ENCODE measurements at places on chromosomes 3 and 15.

DNA sequence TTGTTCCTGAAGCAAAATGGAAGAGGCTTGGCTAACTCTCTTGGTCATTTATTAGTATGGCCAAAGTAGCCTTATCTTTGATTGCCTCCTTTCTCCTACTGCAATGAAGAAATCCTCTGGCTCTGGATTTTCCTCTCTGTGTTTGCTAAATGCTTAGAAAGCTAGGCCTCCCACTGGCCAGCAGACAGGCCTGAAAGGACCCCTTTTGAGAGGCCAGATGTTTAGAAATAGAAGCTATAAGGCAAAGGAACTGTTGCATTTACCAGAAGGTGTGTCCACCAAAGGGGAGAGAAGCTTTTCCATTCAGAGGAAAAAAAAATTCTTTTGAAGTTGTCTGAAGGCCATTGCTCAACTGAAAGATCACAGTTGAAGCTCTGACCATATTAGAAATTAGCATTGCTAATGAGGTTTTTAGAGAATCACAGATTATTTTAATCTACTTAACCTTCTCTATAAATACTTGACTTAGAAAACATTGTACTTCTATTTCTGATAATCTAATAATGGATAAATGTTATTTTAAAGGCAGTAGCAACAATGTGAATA lies 160.8 kb downstream of the SYNPR start:
- no peak for DNase-seq

DNA sequence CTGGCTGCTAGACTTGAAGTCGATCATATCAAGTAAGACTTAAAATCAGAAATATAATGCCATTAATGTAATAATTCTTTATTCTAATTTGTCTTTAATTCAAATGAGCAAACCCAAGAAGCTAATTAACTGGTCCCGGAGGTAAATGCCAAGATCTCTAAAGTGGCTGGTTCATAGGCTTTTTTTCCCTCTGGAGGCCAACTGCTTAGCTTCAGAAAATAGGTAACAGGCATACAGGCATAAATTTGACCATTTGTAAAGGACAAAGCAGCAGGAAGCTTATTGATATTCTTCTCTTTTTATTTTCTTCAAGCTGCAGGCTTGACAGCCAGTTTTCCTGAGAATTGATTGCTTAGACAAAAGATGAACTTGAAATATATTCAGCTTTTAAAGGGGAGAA lies 158.6 kb upstream of the RAP2B start:
- no peak for DNase-seq

DNA sequence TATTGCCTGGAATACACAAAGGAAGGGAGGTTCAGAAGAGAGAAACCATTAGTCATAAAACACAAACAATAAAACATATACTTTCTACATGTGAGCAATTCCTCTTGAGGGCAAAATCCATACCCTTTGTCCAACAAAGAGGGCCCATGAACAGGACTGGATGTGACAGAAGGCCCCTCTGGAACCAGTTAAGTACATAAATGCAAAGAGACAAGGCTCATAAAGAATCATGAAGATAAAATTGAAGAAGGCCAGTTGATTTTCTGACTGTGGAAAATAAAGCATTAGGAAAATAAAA lies 58.3 kb upstream of the CPOX start:
- no peak for DNase-seq

GRCh38 chr3:52801839-52802238 lies 7.2 kb downstream of the ITIH3 start:
- no peak for DNase-seq

GRCh38 chr3:143306407-143306806 lies 186.8 kb downstream of the CHST2 start:
- no peak for DNase-seq

- no peak for DNase-seq
Measured at GRCh38 chr15:95609096-95609495, 721.4 kb upstream of the NR2F2 start.

Data from stimulated activated CD4-positive, alpha-beta T cell treated with anti-CD3 and anti-CD28 coated beads, Interleukin-1b, Interleukin-23, amount 100 ng/mL, for 1 hour (primary cell).